ENCODE measurements at places on chromosomes 11 and 22.

DNA sequence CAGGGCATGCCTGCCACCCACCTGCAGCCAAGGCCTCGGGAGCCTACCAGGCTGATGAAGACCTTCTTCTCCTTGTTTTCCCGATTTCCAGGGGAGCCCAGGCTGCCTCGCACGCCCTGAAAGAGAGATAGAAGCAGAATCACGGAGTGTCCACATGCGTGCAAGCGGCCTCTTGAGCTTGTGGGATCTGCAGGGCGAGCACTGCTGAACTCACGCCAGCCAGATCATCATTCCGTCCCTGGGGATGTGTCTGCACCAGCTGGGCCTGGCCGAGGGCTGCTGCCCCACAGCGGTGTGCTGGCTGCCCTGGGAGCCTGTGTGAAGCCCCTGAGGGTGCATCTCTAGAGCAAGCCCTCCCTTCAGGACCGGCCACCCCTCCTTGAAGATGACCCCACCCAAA is 17.9 kb downstream of the USH1C start:
- DNase-seq, result no peak

GRCh38 chr11:1389932-1390568 is at the start of gene BRSK2:
Gene BRSK2 (plus strand): TSS chr11:1389934. CDS start chr11:1390285, 351 bp downstream.
- no peak for DNase-seq

- DNase-seq, result no peak
These were observed 381.8 kb downstream of the TBC1D22A start for GRCh38 chr22:47144076-47144765.

DNA sequence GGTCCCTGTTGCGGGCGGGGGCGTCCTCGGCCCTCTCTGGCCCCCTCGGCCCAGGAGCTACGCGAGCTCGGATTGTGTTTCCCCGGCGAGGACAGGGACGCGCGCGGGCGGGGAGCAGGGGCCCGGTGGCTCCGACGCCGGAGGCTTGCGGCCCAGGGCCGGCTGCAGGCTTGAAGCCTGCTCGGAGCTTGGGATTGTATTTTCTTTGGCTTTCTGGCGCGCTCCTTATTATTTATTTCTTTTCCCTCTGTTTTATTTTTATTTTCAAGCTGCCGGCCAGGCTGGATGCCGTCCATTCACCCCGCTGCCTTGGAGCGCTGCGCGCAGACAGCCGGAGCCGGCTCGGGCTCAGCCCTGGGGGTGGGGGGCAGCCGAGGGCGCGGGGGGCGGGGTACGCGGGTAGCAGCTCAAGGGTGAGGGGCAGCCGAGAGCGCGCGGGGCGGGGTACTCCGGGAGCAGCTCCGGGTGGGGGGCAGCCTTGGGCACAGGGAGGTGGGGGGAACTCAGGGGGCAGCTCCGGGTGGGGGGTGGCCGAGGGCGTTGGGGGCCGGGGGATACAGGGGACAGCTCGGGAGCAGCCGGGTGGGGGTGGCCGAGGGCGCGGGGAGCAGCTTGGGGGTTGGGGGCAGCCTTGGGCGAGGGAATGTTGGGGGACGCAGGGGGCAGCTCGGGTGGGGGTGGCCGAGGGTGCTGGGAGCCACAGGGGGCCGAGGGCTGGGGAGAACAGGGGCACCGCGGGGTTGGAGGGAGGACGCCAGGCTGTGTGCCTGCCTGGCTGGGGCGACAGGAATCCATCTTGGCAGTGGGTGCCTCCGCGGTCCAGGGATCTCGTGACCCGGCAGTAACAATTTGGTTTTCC is 42.7 kb downstream of the KCNJ1 start:
- no peak for DNase-seq

GRCh38 chr11:131867457-131868257 is 497.2 kb downstream of the NTM start:
- DNase-seq, result peak; percentile 46

GRCh38 chr22:22960307-22960706 is 72.7 kb downstream of the IGLL5 start:
- DNase-seq, result no peak

- no peak for DNase-seq
These were observed 5.7 kb downstream of the LRFN4 start for GRCh38 chr11:66862559-66863037.

- no peak for DNase-seq
These were observed 440.5 kb downstream of the TBC1D22A start for GRCh38 chr22:47202819-47203553.

- DNase-seq, result no peak
These were observed 61.8 kb upstream of the POU2AF2 start for GRCh38 chr11:111183706-111184105.

DNA sequence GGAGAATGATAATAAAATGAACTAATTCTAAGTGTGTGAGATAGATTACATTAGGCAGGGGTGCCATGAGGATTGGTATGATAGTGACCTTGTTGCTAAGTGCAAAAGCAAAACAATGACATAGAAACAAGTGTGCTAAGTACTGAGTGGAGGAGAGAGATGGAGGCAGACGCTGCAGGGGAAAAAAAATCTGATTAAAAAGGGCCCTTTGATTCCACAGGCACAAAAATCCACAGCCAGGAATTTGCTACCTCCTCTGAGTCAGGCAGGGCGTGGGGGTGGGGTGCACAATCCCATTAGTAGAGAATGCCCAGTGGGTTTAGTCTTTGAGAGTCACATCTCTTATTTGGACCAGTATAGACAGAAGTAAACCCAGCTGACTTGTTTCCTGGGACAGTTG is at the start of gene CNTF:
Gene CNTF (plus strand): TSS at position 322 of the 400 bp plus-strand sequence. CDS start 88 bp downstream, outside the sequence.
- no peak for DNase-seq

- DNase-seq, result no peak
These were observed 7.8 kb downstream of the LDHAL6A start for GRCh38 chr11:18463439-18463838.

DNA sequence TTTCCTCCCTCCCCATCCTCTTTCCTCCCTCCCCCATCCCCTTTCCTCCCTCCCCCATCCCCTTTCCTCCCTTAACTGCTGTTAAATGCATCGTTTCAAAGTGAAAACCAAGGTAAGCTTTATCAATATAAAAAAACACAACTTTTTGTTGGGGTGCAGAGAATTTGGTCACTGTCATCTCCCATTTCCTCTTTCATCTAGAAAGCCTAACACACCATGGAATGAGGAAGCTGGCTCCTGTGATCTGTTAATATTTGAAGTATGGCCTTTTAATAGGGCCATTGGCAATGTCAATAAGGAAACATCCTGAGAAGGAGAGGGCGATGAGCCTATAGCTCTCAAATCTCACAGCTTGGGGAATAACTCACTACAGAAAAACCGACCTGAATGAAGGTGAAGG is 7.0 kb downstream of the EXPH5 start:
- no peak for DNase-seq

GRCh38 chr11:44611687-44612434 is 46.4 kb downstream of the CD82 start:
- peak; percentile 58 for DNase-seq

GRCh38 chr11:25758145-25758661 is 573.7 kb upstream of the ANO3 start:
- no peak for DNase-seq

- DNase-seq, result peak; percentile 27
These were observed 346 bp downstream of the FJX1 start for GRCh38 chr11:35618497-35619115.

DNA sequence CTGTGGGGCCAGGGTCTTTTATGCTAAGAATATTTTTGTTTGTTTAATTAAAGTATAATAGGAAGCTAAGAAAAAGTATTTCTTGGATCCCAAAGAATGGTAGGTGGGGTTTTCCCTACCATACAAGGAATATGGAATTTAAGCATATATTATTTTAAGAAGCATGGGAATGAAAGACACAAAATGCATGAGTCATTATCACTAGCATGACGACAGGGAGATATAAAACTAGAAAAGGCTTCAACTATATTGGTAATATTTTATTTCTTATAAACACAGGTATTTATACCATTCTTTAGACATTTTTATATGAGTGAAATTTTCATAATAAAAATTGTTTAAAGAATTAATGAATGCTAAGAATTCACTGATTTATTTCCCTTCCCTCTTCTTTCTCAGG is 39.3 kb upstream of the SOX6 start:
- DNase-seq, result no peak

GRCh38 chr11:128901653-128902514 is 10.7 kb downstream of the KCNJ5 start:
- DNase-seq, result no peak
